ENCODE measurements at places on chromosomes 5 and 9.

- no peak for DNase-seq
These were observed 66.2 kb upstream of the ZNF462 start for GRCh38 chr9:106796771-106797170.

DNA sequence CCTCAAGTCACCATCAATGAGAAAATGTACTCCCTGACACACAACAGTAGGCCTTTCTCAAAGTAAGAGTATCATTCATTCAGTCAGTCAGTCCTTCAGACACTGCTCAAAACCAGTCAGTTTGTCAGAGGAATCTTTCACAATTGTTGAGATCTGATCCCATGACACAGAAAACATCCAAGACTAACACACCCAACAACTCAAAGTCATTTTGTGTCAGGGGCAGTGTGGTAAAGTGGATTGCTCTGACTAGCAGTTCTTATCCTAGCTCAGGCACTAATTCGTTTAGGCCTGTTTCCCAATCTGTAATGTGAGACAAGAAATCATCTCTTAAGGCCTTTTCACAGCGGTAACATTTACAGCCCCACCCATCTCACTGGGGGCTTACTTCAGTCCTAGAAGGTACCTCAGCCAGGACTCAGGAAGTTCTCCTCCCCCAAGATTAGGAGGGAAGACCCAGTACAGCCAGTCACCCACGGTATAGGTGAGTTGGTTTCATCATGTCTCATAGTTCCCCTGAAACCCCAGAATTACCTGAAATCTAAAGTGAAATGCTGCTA, 31.9 kb downstream of the SH3TC2 start:
- no peak for DNase-seq

DNA sequence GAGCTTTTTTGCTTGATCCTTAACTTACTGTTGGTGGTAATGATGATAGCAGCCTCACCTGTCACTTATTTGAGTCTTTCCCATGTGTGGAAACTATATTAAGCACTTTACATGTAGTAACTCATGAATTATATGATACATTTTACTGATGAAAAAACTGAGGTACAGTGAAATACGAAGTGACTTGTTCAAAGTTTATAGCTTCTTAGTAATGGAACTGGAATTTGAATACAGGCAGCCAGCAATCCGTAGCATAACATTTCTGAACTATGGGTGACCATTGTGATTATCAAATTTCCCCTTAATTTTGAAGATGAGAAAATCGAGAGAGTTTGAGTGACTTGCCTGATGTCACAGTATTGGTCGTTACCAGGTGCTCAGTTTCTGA, 17.3 kb downstream of the SCAMP1 start:
- DNase-seq = no peak

- DNase-seq = no peak
These were observed 178.1 kb upstream of the IL12B start for GRCh38 chr5:159508344-159508743.

- no peak for DNase-seq
These were observed 27.7 kb downstream of the PRDM6 start for GRCh38 chr5:123116757-123117156.

GRCh38 chr9:91285729-91286353, 75.9 kb downstream of the AUH start:
- no peak for DNase-seq

- no peak for DNase-seq
These were observed 15.4 kb downstream of the CPEB4 start for GRCh38 chr5:173903396-173904140.

DNA sequence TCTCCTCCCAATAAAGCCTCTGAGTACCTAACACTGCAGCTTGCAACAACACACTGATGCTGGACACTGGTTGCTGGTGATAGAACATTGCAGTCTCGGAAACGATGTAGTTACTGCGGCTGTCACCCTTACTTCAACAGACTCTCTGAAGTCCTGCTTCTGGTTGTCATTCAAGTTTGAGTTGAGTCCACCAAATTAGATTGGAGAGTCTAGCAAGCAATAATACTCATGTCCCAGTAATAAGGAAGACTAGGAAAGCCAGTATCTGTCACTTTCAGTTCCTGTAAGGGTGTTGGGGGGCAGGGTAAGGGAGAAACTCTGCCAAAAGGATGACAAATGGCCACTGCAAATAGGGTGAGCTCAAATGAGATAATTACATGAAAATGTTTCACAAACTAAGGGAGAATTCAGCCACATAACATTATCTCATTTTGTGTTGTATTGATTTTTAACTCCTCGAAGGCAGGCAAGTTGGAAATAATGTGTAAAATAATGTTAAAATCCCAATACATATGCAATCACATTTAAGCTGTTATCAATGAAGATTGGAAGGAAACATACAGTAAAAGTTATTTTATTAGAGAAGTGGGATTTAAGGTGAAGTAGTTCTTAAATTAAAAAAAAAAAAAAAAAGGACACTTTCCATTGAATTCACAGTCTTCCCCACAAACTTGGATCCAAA, 849 bp upstream of the IFT74 start:
- DNase-seq = no peak

- no peak for DNase-seq
These were observed 150.3 kb downstream of the GPBP1 start for GRCh38 chr5:57324181-57324580.

All from stimulated activated CD8-positive, alpha-beta memory T cell treated with anti-CD3 and anti-CD28 coated beads, Interleukin-4, amount 100 ng/mL, for 24 hours (primary cell).